ENCODE measurements at places on chromosomes 6 and 20. TPM values are rescaled to one million over a fixed set of nuclear protein-coding genes. Genes with fewer than 3 reads are reported as not detected.

Gene SLX4IP
- 2.2 TPM for total RNA-seq

Gene SH3BGRL2
- total RNA-seq, result 0.29 TPM

Gene PI16
- total RNA-seq, result not detected

Gene LHFPL5
- total RNA-seq, result not detected

Gene MTFR2
- total RNA-seq, result 13.6 TPM

Gene SLC44A4
- total RNA-seq, result 0.07 TPM

Gene POM121L2
- not detected for total RNA-seq

Gene MAPK13
- total RNA-seq, result 1.3 TPM

Gene CYP39A1
- total RNA-seq, result not detected

Gene SLC52A3
- total RNA-seq, result 0.55 TPM

Gene SLC22A2
- total RNA-seq, result 0.23 TPM

Gene RFX6
- not detected for total RNA-seq

Gene HRH3
- total RNA-seq, result not detected

Gene BPI
- total RNA-seq, result not detected

Gene ZFAND3
- 54.8 TPM for total RNA-seq

Gene PSMA7
- 620 TPM for total RNA-seq

Gene PROKR2
- not detected for total RNA-seq

Gene ENPP5
- not detected for total RNA-seq

Gene CDH26
- 0.10 TPM for total RNA-seq

Gene PRICKLE4
- total RNA-seq, result 0.61 TPM

Gene YIPF3
- total RNA-seq, result 69.5 TPM

Gene TGM3
- total RNA-seq, result 0.05 TPM

Gene XRN2
- 121 TPM for total RNA-seq

Gene NRSN1
- total RNA-seq, result not detected

Gene RBBP8NL
- total RNA-seq, result 0.13 TPM

Gene PRRT1
- 0.74 TPM for total RNA-seq

Gene SASH1
- 2.8 TPM for total RNA-seq

Gene ACTL10
- total RNA-seq, result not detected

Gene PREX1
- 12.1 TPM for total RNA-seq

Gene PRSS16
- 2.7 TPM for total RNA-seq

Gene SAMD3
- not detected for total RNA-seq

Gene GPR6
- not detected for total RNA-seq

Gene AARS2
- total RNA-seq, result 6.4 TPM

Gene TRIM40
- not detected for total RNA-seq

Gene FAM83C
- 0.05 TPM for total RNA-seq

Gene LST1
- not detected for total RNA-seq

Gene RNF39
- not detected for total RNA-seq

Gene PRELID3B
- total RNA-seq, result 81.4 TPM

Gene ANGPT4
- 0.03 TPM for total RNA-seq

Gene NKAIN4
- 6.4 TPM for total RNA-seq

Gene HSPA1L
- 1.2 TPM for total RNA-seq

Gene MAS1
- total RNA-seq, result not detected

Gene RPRD1B
- 21.4 TPM for total RNA-seq

Gene ZC3H12D
- total RNA-seq, result 0.07 TPM

Gene HLA-DPA1
- not detected for total RNA-seq

Gene ALDH8A1
- total RNA-seq, result not detected

Gene BEND3
- total RNA-seq, result 3.3 TPM

Gene ARHGAP18
- total RNA-seq, result 4.2 TPM

Gene NEDD9
- 34.7 TPM for total RNA-seq

Gene CST7
- total RNA-seq, result not detected

Measured in A549 treated with RU486 at 1 μM for 4 hours (cell line).